ENCODE measurements at places on chromosomes 1 and 21. TPM values are rescaled to one million over a fixed set of nuclear protein-coding genes. Genes with fewer than 3 reads are reported as not detected.

DNA sequence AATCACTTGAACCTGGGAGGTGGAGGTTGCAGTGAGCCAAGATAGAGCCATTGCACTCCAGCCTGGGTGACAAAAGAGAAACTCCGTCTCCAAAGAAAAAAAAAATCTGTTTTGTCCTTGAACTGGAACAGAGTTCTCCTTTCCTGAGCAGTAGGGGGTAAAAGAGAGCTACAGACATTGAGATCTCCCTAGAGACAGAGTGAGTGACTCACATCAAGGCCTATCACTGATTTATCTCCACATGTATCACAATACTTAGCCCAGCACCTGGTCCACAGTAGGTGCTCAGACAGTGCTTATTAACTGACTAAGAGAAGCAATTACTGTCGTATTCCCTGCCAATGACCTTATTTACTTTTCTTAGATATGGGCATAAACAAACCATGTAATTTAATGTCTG lies 354.1 kb upstream of the C1orf87 start:
- no peaks in the 10 kb centered on the region for H3K4me1 ChIP-seq
- no peak for DNase-seq
- peak overlapping the region; percentile 35 for H3K27ac ChIP-seq
- no peaks in the 10 kb centered on the region for H3K36me3 ChIP-seq
- H3K27me3 ChIP-seq = peaks cover 3% of the 10 kb centered on the region
- H3K4me3 ChIP-seq = no peak overlapping the region

INKA2 gene
- 6.6 TPM for total RNA-seq

DNA sequence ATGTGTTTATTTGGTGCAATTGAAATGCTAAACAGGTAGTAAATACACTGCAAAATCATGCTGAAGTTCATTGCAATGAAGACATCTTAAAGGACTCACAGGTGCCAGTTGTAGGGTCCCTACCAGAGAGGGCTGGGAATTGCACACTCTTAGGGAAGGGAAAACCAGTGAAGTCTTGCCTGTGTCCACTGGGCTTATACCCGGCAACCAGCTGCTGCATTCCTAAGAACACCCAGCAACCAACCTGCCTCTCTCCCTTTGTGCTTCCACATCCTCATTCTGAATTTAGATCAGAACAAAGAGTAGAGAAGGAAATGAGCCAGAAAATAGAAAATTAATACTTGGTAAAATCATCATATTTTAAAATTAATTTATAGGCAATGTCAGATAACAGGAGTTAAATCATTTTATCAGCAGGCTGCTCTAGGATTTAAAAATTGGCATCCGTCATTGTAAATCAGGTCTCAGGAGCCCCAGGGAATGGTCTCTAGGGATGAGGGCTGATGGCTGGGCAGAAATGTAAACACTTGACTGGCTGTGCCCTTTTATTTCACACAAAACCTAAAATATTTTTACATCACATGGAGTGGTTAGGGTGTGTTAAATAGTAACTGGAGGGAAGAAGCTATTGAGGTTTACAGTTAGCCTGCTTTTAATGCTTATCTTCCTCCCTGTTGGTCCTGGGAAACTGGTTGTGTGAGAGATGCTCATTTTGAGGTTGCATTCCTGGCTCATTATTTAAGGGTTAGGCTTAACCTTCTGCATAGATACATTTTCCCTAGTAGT lies 31.3 kb downstream of the PTGFRN start:
- no peak for DNase-seq
- H3K36me3 ChIP-seq = no peaks in the 10 kb centered on the region
- no peaks in the 10 kb centered on the region for H3K4me1 ChIP-seq

MACO1 gene
- total RNA-seq = 31.0 TPM

GRCh38 chr1:3590951-3591865 lies 20.1 kb downstream of the MEGF6 start:
- no peak overlapping the region for H3K27ac ChIP-seq
- no peak overlapping the region for H3K4me3 ChIP-seq
- H3K27me3 ChIP-seq = no peaks in the 10 kb centered on the region
- DNase-seq = no peak

GRCh38 chr1:98374098-98374497 lies 287.4 kb upstream of the SNX7 start:
- no peak overlapping the region for H3K27ac ChIP-seq
- no peaks in the 10 kb centered on the region for H3K36me3 ChIP-seq
- H3K27me3 ChIP-seq = no peaks in the 10 kb centered on the region
- no peak overlapping the region for H3K4me3 ChIP-seq
- H3K4me1 ChIP-seq = no peaks in the 10 kb centered on the region

- H3K4me3 ChIP-seq = no peak overlapping the region
- no peak overlapping the region for H3K27ac ChIP-seq
- no peaks in the 10 kb centered on the region for H3K27me3 ChIP-seq
- no peak for DNase-seq
Measured at GRCh38 chr1:47647327-47647845, 209.5 kb downstream of the FOXD2 start.

- no peaks in the 10 kb centered on the region for H3K36me3 ChIP-seq
- H3K27ac ChIP-seq = no peak overlapping the region
- no peaks in the 10 kb centered on the region for H3K27me3 ChIP-seq
- DNase-seq = no peak
- H3K4me1 ChIP-seq = no peaks in the 10 kb centered on the region
- no peak overlapping the region for H3K4me3 ChIP-seq
Measured at GRCh38 chr1:163774401-163774945, 452.7 kb downstream of the NUF2 start.

ARHGAP30 gene
- 5.3 TPM for total RNA-seq

ZNF695 gene
- 0.09 TPM for total RNA-seq

DNA sequence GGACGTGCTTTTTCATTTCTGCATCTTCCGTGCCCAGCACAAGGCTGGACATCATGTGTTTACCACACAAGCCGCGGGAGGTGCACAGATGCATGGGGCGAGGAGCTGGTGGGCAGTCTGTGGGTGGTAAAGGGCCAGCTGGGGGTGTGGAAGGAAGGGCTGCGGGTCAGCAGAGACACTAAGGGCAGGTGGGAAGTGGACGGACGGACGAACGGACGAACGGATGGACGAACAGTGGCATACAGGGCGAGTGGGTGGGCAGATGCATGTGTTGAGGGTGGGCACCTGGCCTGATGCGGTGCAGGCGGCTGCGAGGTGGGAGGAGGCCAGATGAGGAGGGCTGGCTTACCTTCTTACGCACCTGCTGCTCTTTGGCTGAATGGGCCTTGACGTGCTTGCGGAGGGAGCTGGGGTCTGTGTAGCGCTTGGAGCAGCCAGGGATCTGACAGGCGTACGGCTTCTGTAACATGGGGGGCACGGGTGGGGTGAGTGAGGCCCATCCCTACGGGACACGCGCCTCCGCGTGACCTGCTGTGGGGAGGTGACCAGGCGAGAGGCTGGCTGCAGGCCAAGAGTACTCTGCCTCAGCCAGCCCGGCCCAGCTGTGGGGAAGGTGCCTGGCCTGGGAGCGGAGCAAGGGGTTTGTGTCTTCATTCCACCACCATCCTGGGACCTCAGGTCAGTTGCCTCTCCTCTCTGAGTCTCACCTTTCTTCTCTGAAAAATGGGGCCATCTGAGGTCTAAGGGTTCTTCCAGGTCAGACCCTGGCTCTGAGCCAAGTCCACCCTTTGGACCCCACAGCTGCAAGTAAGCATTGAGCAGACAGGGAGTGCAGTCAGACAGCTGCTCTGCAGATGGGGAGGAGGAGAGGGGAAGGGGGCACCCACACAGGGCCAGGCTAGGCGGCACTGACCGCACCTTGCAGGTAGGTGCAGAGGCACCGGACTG lies 65.5 kb downstream of the DMRTB1 start:
- no peak overlapping the region for H3K4me3 ChIP-seq
- H3K27ac ChIP-seq = no peak overlapping the region
- no peaks in the 10 kb centered on the region for H3K36me3 ChIP-seq

DNA sequence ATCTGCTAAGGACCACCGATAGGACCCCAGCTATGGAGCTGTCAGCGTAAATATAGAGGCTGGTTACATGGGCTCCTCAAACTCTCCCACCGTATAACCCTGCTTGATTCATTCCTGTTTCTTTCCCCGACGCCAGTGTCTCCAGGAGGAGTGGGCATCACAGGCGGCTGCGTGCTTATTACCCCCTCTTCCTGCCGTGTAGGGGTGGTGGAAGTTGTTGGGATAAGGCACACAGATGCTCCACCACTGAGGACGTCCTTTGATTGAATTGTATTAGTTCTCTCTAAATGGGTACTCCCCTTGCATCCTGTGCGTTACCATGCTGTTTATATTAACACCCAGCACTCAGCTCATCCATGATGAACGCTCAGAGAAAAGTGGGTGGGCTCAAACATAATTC lies 104.6 kb downstream of the ZBTB18 start:
- H3K27me3 ChIP-seq = no peaks in the 10 kb centered on the region
- H3K36me3 ChIP-seq = no peaks in the 10 kb centered on the region
- no peak overlapping the region for H3K27ac ChIP-seq
- no peak overlapping the region for H3K4me3 ChIP-seq

HUNK gene
- total RNA-seq = 5.0 TPM

SAMD13 gene
- 3.1 TPM for total RNA-seq

S100A5 gene
- not detected for total RNA-seq

DNA sequence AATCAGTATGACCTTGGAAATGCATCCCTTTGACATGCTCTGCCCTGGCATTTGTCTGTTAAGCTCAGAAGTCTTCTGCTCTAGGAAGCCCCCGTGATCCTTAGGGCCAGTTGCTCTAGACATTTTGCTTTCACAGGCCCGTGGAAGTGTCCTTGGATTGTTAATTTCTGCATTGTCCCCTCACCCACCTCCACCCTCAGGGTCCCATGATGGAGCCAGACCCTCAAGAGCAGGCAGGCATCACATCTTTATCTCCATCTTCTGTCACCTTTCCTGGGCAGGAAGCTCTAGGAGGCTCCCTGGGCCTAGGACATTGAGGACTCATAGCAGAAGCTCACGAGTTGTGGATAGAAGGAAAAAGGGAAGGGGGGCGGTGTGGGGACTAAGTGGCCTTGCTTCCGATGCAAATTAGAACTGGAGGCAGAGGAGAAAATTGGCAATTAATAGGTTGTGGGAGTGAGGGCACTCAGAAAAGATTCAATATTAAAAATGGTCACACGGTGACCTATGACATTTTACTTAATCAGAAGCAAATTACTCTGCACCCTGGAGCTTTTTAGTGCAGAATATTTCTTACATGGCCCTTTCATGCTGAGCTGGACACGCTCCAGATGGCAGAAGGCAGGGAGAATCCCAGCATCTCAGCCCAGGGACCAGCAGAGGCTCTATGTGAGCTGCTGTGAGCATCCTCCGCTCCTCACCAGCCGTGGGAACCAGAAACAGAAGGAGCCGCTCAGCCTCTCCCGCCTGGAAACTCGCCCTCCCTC lies 185.0 kb downstream of the MATN1 start:
- H3K36me3 ChIP-seq = no peaks in the 10 kb centered on the region
- H3K4me1 ChIP-seq = no peaks in the 10 kb centered on the region
- H3K27me3 ChIP-seq = no peaks in the 10 kb centered on the region
- DNase-seq = no peak
- no peak overlapping the region for H3K4me3 ChIP-seq

CTNNBIP1 gene
- total RNA-seq = 56.9 TPM

RGS13 gene
- not detected for total RNA-seq

- no peak for DNase-seq
- H3K4me3 ChIP-seq = no peak overlapping the region
- no peaks in the 10 kb centered on the region for H3K4me1 ChIP-seq
- no peaks in the 10 kb centered on the region for H3K36me3 ChIP-seq
- no peaks in the 10 kb centered on the region for H3K27me3 ChIP-seq
- H3K27ac ChIP-seq = no peak overlapping the region
Measured at GRCh38 chr21:45916011-45916840, 65.3 kb upstream of the COL6A1 start.

DNA sequence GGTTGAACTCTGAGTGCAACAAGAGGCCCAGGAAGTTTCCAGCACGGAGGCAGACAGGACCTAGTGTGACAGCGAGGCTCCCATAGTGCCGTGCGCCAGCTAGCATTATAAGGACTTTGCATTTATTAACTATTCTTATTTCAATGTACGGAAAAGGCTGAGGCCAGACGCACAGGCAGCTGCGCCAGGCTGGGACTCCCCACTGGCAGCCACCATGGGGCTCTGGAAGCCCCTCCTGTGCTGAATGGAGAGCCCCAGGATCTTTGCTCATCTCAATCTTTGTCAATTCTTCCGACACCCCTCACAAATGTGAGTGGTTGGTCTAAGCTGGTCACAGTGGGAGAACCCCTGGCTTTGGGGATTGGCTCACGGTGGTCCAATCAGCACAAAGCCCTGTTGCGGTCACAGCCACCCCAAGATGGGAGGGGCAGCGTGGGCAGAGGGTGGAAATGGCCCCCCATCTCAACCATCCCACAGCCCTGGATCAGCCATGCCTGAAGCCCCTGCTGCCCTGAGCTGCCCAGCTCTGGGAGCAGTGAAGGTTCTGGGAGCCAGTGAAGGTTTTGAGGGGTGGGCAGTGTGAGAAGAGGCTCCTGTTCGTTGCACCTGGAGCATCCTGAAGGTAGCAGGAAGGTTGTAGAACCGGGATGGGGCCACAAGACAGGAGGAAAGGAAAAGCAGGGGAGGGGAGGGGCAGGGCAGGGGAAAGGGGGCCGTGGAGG lies 59.5 kb upstream of the ADARB1 start:
- H3K4me1 ChIP-seq = no peaks in the 10 kb centered on the region
- H3K27me3 ChIP-seq = no peaks in the 10 kb centered on the region
- H3K36me3 ChIP-seq = no peaks in the 10 kb centered on the region
- H3K4me3 ChIP-seq = no peak overlapping the region
- no peak overlapping the region for H3K27ac ChIP-seq

DNA sequence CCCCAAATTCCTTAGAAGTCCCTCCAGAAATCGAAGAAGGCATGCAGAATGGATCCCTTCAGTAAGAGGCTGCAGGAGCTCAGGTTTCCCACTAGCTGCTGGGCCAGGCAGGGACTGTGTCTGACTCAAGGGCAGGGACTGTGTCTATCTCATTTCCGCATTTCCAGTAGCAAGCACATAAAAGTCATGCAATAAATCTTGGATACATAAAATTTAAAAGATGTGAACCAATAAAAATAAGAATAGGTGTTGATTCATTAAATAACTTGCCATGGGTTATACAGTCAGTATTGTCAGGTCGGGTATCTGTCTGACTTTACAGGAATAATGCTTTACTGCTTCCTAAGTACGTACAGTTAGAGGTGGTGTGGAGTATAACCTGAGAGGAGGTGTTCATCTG lies 15.2 kb downstream of the PM20D1 start:
- H3K27ac ChIP-seq = no peak overlapping the region
- no peaks in the 10 kb centered on the region for H3K36me3 ChIP-seq
- DNase-seq = no peak
- no peaks in the 10 kb centered on the region for H3K4me1 ChIP-seq
- H3K4me3 ChIP-seq = no peak overlapping the region

DCAF6 gene
- total RNA-seq = 71.4 TPM

All from prostate gland (tissue), 2 donors.